Ureter (tissue), 1 donor: ENCODE measurements at places on chromosomes 6 and 20. TPM values are rescaled to one million over a fixed set of nuclear protein-coding genes. Genes with fewer than 3 reads are reported as not detected.

- no peak for DNase-seq
These were observed 8.9 kb downstream of the STX11 start for GRCh38 chr6:144159223-144159622.

DNA sequence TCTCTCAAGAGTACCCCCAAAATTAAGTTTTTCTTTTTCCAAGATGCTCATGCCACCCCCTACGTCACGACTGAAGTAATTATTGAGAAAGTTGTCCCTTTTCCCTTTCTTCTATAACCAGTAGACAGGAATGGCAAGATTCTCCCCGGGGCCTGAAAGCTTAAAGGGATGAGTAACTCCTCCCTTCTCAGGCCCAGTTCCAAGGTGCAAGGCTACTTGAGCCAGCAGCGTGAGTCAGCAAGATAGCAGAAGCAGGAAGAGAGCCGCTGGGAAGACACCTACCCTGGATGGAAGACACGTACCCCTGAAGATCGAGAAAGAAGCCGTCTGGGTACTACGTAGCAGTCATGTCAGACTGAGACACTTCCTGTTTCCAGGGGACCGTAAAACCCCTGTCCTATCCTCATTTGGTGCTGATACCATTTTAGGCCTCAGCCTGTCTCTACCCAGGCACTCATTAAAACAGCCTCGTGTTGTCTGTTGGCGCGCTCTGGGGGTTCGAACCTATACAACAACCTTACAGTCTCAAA is 241.0 kb downstream of the ADGRG6 start:
- DNase-seq = peak; percentile 61

- no peak for DNase-seq
These were observed 10.9 kb downstream of the NFKBIL1 start for GRCh38 chr6:31558318-31558625.

ARFGEF3 gene
- 40.1 TPM for total RNA-seq

GRCh38 chr20:8094850-8095249 is 37.2 kb upstream of the PLCB1 start:
- no peak for DNase-seq

DNA sequence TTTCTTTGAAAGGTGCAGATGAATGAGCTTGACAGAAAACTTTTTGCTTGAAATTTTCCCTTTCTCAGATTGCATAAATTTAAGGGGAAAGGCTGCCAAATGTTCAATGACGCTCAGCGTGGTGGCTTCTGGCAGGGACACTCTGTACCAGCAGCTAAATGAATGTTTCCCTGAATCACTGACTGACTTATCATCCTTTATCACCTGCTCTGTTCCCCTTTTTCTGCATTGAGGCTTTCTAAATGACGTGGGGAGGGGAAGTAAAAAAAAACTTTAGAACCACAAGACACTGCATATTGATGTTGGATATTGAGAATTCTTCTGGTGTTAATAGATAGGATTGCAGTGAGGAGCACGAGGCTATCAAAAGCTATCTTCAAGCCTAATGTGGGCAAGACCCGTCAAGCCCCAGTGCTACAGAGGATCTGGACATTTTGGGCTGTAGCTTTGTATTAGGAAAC is 46.9 kb upstream of the ENPP5 start:
- no peak for DNase-seq

DNA sequence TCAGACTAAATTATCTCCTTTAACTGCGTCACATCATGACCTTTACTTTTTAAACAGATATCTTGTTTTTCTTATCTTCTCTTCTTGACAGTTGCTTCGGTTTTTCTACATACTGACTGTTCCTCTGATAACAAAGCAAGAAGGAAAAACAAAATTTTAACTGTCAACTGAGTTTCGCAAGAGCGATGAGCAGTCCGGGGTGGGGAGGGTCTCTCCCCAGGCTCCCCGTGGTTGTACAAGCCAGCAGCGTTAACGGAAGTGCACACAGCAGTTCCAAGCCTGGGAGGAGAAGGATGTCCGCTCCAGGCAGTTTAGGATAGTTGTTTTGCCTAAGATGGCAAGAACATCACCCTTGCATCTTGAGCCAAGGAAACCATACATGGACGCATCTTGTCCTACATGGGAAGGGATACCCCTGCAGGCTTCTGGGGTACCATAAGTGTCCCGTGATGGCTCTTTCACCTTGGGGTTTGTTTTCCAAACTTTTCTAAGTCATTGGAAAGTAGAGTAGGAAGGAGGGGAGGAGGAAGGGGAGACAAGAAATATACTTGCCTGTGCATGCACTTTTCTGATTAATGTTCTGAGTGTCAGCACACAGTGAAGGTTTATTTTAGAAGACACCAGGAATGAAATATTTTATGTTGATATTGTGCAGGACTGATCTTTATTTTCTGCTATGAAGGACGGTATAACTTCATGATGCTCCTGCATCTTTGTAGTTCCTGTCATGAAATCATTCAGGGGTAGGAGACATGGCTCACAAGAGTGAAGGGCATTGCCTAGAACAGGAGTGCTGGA is 20.8 kb downstream of the SLC24A3 start:
- DNase-seq = no peak

GRCh38 chr20:4840801-4841200 is 119.1 kb downstream of the PRND start:
- DNase-seq = no peak

- DNase-seq = no peak
These were observed 2.6 kb downstream of the VGLL2 start for GRCh38 chr6:117267766-117268534.

SNAP25 gene
- total RNA-seq = 16.3 TPM
